ENCODE measurements at places on chromosomes 13 and 19.

GRCh38 chr13:84430015-84430414 is 547.7 kb upstream of the SLITRK1 start:
- DNase-seq: no peak

DNA sequence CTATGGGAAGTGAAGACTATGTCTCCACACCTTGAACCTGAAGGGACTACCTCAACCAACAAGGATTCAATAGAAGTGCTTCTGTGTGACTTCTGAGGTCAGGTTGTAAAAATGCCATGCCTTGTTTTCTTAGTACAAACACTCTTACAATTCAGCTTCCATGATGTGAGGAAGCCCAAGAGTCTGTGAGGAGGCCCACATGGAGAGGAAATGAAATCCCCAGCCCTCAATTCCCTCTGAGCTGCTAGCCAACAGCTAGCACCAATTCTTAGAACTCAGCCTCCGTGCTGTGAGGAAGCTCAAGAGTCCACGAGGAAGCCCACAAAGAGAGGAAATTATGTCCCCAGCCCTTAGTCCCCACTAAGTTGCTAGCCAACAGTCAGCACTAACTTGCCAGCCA is 12.6 kb upstream of the LMTK3 start:
- DNase-seq: no peak

DNA sequence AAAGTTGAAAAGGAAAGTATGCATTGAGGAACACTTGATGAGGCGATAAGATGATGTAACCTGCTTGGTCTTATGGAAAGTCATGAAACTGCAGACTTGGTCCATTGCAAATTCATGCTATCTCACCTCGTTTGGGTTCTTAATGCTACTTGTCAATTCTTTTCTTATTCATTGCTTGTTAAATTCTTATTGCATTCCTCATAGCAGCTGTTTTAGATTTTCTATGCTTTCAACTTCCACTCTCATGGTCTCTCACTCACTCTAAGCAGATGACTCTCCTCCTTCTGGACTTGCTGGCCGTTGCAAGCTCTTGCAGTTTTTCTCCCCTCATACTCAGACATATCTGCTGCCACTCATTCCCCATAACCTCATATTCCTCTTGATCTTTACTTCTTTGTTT is 67.8 kb upstream of the CSNK1A1L start:
- no peak for DNase-seq

DNA sequence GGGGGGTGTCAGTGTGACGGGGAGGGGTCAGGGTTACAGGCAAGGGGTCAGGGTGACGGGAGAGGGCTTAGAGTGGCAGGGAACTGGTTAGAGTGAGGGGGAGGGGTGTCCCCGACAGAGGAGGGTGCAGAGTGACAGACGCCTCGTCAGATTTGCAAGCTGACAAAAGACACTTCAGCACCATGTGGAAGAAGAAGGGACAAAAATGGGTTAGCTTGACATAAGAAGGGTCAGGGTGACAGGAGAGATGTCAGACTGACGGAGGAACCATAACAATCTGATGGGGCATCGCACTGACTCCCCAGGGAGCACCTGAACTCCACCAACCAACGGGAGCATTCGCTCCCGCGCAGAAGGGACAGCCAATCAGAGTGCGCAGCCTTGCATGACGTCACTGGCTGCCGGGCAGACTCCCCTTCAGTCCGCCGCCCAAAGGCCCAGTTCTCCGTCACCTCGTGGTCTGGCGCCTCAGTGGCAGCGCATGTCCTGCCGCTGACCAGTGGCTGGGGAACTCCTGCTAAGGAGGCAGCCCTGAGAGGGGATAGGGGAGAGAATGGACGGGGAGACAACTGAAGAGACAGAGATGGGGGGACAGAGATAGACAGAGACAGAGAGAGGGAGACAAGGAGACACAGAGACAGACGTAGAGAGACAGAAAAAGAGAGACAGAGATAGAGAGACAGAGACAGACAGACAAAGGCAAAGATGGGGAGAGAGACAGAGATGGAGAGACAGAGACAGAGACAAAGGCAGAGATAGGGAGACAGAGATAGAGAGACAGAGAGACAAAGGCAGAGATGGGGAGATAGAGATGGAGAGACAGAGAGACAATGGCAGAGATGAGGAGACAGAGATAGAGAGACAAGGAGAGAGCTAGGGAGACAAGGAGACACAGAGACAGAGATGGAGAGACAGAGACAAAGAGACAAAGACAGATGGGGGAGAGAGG is 30.2 kb downstream of the C19orf81 start:
- DNase-seq: peak; percentile 89

GRCh38 chr13:33154911-33155310 is 130.6 kb downstream of the STARD13 start:
- no peak for DNase-seq

DNA sequence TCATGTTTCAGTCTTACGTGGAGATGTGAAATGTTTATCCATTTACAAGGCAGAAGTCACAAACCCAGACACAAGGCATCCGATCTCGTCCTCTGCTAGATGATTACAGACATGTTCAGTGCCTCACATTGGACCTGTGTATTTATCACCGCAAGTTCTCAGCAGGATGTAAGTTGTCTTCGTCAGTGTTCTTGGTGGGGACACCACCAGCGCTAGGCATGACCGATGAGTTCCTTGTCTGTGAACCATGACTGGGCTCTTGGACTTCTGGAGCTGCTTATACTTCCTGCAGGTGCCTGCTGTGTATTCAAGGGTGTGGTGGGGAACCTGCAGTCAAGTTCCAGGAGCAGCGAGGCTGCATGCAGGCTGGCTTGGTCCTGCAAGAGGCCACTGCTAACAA is 105.4 kb downstream of the URI1 start:
- no peak for DNase-seq

DNA sequence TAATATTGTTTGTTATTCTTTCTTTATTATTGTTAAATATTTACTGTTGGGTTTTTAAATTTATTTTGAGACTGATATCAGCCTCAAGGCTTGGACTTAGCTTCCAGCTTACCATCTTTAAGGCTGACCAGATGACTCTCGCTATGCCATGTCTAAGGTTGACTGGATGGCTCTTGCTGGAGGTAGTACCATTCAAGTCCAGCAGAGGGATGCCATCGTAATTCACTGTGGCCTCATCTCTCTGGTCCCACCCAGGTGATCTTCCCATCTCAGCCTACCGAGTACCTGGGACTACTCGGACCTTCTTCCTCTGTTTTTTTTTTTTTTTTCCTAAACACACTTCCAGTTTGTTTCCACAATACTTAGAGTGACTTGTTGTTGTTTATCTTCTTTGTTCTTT is 41.7 kb upstream of the ZNF91 start:
- DNase-seq: peak; percentile 8

GRCh38 chr19:35344511-35345031 is 3.1 kb upstream of the FFAR1 start:
- no peak for DNase-seq

- no peak for DNase-seq
Observed at GRCh38 chr13:92354583-92354982, 872.0 kb upstream of the GPC6 start.

DNA sequence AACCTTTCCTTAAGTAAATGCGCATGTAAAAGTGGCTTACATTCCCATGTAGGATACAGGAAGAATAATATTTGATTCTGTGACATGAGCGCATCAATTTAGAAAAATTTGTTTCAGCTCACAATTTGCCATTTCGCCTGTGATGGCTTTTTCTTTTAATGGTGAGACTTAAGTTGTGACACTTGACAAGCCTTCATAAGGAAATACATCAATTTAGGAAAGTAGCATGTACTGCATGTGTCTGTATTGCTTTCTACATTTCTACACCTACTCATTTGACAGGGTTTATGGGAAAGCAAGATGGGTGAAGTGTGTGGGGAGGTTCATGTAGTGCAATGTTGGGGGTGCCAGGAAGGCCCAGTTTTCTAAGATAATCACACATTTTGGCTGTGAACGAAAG is 12.1 kb upstream of the SCEL start:
- DNase-seq: no peak

- DNase-seq: peak; percentile 16
Observed at GRCh38 chr13:33208290-33209220, 77.0 kb downstream of the STARD13 start.

Data from hematopoietic multipotent progenitor cell treated with erythropoietin and hydrocortisone succinate and interleukin-3 and kit ligand, for 6 days (in vitro differentiated cells).